ENCODE measurements at places on chromosomes 7 and 10.

GRCh38 chr7:159105066-159105780 is 39.4 kb downstream of the VIPR2 start:
- no peak for DNase-seq

DNA sequence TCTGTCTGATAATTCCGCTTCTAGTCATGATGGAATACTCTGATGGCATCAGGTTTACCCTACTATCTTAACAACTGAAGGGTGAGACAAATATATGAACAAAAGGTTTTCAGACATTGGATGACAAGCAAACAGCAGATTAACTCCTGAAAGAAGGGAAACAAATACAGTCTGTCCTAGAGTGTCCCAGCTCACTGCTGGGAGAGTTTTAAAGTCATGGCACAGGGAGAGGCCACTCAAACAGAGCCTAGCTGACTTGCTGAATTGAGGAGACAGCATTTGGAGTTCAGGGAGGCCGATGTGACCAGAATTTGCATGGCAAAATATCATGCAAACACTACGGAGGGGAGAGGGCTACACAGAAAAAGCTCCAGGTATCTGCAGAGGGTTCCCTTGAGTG is 73.1 kb downstream of the MDH2 start:
- DNase-seq, result no peak

- no peak for DNase-seq
Observed at GRCh38 chr10:101851411-101852116, 8.0 kb upstream of the KCNIP2 start.

- DNase-seq, result no peak
Observed at GRCh38 chr10:42523098-42523497, 115.3 kb downstream of the ZNF33B start.

DNA sequence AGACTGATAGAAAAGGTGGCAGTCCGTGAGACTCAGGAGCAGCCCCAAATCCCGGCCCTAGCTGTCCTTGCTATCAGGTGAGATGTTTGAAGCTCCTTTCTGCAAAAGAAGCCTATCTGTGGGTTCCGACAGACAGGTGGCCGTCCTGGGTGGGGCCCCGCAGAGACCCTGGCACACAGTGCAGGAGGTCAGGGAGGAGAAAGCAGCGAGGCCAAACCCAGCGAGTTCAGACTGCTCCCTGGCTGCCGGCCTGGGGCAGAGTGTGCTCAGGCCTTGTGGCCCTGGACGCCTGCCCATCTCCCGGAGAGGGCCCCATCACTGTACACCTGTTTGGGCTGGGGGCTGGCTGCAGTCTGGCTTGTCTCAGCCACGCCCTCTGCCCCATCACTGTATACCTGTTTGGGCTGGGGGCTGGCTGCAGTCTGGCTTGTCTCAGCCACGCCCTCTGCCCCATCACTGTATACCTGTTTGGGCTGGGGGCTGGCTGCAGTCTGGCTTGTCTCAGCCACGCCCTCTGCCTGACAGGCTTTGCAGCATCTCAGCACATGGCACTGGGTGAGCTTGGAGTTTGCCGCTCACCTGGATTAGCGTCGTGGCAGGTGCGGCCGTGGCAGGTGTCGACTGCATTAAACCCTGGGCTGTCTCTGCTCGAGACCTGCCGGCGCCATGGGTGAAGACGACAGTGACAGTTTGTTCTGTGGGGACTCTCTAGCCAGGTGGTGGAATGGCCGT is 11.8 kb upstream of the PRKAR1B start:
- no peak for DNase-seq
